Activated T-cell treated with anti-CD3 and anti-CD28 coated beads for 1 hour (primary cell): ENCODE measurements at places on chromosomes 6 and 20.

DNA sequence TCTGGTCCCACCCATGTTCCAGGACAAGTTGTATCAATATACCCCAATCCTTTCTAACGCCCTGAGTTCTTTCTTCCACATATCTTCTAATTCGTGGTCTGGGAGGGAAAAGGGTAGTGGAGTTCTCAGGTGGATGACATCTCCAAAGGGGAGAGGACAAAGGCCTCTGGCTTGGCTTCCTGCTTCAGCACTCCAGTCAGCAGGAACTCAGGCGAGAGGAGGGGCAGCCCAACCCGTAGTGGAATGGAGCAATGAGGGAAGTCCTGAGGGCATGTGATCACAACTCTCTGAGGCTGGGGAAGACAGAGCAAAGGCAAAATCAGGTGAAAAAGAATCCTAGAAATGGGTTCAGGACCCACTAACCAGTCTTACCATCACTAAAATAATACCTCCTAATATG lies 9.6 kb upstream of the NRM start:
- DNase-seq = no peak

- DNase-seq = no peak
Measured at GRCh38 chr20:22977047-22977785, 57.9 kb upstream of the SSTR4 start.

DNA sequence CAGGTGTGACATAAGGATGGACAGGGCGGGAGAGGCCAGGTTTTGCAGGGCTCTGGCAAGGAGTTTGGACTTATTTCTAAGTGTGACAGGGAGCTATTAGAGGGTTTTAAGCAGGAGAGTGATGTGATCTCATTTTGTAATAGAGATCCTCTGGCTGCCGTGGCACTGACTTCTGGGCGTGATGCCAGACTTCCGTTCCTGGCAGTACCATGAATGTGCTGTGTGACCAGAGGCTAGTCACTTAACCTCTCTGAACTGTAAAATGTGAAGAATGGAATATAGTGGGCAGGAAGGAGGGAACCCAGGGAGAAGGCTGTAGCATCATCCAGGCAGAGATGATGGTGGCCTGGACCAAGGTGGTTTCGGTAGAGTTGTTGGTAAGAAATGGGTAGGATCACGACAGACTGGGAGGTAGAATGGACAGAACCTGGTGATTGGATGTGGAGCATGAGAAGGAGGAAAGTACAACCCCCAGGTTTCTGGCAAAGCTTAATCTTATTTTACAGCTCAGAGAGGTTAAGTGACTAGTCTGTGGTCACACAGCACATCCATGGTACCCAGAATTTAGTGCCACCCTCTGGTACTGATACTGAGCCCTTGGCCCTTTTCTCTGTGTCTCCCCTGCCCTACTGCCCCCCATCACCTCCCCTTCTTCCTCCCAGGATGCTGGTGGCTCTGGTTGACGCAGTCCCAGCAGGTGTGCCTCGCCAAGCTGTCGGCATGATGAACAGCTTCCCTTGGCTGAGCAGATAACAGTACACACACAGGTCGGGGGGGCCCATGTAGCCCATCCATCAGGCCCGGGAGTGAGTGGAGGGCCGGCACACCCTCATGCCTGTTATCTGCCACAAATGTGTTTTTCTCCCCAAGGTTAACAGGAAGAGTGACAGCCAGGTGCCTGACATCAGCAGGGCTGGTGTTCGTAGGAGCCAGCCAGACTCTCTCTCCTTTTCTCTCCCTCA lies 52.9 kb upstream of the CTNNBL1 start:
- DNase-seq = no peak

DNA sequence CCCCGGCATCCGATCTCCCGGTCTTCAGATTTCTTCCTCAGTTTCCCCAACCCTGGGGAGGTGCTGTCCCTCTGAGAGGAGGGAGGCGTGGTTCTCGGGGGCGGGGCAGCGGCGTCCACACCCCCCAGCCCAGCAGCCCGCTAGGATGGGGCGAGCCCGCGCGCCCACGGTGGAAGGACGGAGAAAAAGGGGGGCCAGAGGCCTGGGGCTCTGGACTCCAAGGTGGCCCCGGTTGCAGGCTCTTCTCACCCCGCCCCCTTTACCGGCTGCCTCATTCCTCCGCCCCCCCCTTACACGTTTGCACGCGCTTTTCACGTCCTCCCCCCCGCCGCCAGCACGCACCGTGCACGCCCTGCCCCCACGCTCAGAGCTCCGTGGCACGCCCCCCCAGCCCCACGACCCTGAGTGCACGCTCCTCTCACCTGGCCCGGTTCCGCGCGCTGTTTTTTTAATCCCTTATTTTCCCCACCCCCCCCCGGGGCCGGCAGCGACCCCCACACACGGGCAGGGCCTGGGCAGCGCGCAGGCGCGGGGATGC lies 402 bp downstream of the ZBTB12 start:
- peak; percentile 56 for DNase-seq
